ENCODE measurements at places on chromosomes 13 and 19.

GRCh38 chr19:15298847-15299567, 33.3 kb downstream of the BRD4 start:
- DNase-seq: no peak

- no peak for DNase-seq
Measured at GRCh38 chr19:4149518-4150288, 3.7 kb upstream of the CREB3L3 start.

DNA sequence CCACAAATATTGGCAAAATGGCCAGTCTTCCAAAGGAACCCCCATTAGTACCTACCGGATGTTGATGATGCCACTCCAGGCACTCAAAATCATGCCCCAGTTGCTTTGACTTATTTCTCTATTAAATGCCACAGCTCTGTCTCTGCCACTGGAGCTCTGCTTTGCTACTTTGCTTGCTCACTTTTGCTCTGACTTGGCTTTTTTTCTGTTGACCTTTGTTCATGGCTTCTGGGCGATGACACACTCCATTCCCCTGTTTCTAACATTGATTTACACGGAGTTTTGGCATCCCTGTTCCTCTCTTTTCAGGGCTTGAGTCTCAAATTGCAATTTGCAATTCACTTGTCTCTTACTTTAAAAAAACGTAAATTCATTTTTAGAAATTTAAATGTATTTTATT, 217.1 kb upstream of the SPRY2 start:
- no peak for DNase-seq

GRCh38 chr19:30222992-30223865, 149.0 kb upstream of the ZNF536 start:
- no peak for DNase-seq

- DNase-seq: no peak
Measured at GRCh38 chr19:29896802-29897201, 45.2 kb upstream of the URI1 start.

- no peak for DNase-seq
Measured at GRCh38 chr13:75512253-75512652, 25.4 kb downstream of the COMMD6 start.

- DNase-seq: no peak
Measured at GRCh38 chr19:34808566-34808965, 35.6 kb upstream of the ZNF599 start.

DNA sequence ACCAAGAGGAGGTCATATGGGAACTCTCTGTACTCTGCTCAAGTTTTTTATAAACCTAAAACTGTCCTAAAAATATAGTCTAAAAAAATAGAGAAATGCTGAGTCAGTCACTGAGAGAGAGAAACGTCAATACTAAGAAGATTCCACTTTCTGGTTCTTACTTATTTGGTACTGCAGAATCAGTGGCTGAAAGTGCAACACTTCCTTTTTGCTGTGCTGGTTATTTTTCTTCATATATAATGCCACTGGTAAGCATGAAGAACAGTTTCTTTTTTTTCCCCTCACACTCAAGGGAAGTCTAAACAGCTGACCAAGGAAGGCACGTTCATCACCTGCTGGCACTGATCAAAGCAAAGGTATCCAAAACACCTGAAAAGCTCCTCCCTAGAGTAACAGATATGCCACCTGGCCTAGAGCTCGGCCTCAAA, 44.3 kb upstream of the N4BP2L1 start:
- no peak for DNase-seq

DNA sequence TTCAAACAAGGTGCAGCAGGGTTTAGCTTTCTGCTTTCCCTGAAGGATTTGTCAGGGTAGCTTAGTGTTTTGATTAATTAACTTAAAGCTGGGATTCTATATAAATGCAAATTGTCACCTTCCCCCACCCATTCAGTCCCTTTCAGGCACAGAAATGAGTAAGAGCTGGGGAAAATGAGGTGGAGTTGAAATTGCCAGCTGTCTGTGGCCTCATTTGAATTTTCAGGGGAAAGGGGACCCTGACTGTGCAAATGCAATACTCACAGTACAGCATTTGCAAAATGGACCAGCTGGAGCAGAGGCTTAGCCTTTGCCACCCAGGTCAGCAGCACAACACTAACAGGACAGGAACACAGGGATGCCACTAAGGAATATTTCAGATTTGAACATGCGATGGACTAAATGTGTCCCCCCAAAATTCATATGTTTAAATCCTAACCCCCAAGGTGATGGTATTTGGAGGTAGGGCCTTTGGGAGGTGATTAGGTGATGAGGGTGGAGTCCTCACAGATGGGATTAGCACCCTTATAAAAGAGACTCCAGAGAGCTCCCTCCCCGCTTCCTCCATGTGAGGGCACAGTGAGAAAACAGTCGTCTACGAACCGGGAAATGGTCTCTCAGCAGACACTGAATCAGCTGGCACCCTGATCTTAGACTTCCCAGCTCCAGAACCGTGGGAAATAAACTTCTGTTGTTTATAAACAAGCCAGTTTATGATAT, 59.5 kb upstream of the CYSLTR2 start:
- no peak for DNase-seq

GRCh38 chr19:50341091-50341564, 12.0 kb upstream of the KCNC3 start:
- no peak for DNase-seq

- DNase-seq: no peak
Measured at GRCh38 chr19:18894254-18895037, 1.5 kb downstream of the CERS1 start.

GRCh38 chr19:14563989-14564651, 7.7 kb downstream of the NDUFB7 start:
- DNase-seq: peak; percentile 30

DNA sequence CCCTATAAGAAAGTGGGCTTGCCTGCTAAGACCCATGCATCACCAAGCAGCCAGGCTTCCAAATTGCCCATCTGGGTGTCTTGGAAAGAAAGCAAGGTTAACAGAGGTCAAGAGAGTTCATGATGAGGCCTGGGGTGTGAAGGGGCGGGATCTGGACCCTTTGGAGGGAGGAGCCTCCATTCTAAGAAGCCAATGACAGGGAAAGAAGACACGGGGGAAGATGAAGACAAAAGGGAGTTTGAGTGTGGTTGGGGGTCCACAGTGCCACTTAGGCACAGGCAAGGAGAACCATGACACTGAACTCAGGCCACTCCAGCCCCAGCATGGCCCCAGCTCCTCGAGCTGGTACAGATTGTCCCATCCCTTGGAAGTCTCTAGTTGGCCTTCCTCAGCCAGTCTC, 350.2 kb upstream of the TSHZ3 start:
- no peak for DNase-seq

- DNase-seq: no peak
Measured at GRCh38 chr13:42895776-42896175, 96.3 kb downstream of the EPSTI1 start.

DNA sequence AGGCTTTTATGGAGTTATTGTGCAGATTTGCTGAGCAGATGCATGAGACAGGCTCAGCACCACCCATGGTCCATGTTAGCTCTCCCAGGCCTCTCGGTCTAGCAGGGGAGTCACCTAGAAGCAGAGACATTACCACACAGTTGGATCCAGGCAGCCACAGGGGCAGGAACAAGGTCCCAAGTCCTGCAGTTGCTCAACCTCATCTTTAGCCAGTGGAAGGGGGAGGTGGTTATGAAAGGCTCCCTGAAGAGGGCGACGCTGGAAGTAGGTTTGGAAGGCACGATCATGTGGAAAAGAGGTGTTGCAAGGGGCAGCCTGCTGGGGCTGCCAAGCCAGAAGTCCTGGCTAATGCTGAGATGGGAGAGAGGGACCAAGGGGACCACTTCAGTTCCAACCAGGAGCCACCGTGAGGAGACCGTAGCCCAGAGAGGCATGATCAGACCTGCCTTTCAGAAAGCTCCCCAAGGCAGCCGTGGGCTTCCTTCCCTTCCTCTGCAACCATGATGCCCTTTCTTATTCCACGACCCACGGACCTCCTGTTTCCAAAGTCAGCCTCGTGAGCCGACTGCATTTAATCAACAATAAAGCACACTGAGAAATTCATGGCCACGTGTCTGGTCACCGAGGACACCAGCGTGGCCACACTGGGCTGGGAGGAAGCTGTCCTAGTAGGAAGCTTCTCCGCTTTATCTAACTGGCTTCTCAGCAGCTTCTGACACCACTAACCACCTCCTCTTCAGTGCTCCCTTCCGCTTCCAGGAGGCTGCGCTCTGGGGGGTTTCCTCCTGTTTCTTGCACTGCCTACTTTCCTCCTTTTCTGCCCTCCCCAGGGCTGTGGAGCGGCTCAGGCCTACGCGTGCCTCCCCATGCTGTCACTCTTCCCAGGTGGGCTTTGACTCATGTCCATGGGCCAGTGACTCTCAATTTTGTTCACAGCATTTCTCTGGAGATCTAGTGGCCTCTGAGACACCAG, 2.6 kb downstream of the AP1M1 start:
- DNase-seq: no peak

DNA sequence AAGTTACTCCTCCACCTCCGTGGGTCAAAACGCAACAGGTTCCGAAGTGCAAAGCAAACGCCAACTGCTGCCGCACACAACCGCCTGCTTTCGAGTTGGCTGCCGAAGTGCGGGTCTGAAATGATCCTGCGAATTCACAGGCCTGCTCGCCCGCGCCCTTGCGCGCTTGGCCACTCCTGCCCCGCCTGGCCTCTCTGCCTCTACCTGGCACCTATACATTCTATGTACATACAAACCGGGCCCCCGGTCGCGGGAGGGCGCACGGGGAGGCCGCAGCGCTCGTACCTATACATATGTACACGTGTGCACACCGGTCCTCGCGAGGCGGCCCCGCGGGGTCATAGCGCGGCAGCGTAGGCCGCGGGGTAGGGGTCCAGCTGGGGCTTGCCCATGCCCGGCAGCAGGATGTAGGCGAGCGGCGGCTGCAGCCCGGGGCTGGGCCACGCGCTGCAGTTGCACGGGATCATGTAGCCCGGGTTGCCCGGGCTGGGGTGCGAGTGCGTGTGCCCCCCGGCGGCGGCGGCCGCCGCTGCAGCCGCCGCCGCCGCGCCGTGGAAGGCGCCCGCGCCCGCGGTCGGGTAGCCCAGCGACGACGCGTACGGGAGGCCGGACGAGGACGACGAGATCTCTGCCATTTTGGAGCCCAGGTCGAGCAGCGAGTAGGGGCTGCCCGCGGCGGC, 1.3 kb downstream of the SOX21 start:
- DNase-seq: no peak

DNA sequence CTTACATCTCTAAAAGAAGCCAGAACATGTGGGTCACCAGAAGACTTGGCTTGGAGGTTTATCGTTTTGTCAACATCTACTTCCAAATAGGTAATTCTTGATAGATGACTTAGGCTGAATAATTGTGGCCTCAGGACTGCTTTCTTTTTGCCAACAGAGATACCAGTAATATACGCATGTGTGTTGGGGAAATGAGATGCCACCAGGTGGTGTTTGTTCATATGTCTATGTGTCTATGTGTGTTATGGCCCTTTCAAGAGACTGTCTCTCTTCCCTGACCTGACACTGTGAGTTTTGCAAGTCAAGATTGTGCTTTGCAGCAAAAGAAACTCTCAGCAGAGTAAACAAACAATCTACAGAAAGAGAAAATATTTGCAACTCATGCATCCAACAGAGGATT, 31.6 kb upstream of the METTL21C start:
- no peak for DNase-seq

DNA sequence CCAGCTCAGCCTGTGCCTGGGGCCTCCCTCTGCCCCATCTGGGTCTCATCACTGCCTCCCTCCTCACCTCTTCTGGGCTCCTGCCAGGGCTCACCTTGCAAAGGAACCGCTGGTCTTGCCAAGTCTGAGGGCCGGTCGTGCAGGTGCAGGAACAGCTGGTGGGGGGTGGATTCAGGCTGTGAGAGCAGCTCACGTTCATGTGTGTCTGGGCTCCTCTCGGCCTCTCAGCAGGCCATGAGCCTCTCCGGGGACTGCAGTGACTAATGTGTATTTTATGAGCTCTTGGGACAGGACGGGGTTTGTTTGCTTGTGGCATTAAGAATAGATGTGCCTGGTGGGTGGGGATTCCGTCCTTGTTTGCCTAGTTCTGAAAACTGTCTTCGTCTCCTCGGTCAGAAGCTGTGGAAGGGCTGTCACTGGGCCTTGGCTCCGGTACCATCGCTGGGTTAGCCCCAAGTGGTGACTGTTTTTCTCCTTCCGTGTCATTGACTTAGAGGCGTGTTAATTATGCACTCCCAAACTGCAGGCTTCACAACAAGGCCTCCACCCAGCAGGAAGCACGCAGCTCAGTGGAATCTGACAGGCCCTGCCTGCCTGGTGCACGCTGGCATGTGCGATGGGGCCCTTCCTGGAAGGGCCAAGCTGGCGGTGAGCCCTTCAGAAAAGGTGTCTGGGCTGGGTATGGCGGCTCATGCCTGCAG, 77.6 kb downstream of the KDM4B start:
- no peak for DNase-seq

GRCh38 chr13:113413898-113414282, 39.4 kb downstream of the ADPRHL1 start:
- DNase-seq: no peak

DNA sequence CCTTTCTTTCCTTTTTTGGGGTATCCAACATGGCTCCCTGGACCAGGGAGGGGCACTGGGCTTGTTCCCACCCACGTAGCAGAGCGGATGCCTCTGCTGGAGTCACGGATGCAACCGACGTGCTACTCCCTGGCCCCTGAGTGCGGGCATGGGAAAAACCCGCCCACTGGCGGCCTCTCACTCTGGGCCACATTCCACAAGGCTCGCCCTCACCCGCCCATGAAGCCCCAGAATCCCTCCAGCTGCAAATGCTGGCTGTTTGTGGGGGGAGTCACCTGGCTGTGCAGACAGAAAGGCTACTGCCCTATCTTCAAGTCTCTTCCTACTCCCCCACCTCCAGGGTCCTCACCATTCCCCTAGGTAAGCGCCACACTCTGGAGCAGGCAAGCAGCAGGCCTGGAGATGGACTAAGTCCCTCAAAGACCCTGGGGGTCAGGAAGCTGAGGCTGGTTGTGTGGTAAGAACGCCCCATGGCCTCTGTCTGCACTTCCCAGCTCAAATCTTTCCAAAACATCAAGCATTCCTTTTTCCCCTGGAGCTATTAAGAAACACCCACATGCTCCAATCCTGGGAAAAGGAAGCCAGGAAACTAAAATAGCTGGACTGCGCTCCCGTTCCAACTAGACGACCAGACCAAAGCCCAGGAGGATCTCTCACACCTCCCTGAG, 17.9 kb upstream of the EPHX3 start:
- DNase-seq: no peak

DNA sequence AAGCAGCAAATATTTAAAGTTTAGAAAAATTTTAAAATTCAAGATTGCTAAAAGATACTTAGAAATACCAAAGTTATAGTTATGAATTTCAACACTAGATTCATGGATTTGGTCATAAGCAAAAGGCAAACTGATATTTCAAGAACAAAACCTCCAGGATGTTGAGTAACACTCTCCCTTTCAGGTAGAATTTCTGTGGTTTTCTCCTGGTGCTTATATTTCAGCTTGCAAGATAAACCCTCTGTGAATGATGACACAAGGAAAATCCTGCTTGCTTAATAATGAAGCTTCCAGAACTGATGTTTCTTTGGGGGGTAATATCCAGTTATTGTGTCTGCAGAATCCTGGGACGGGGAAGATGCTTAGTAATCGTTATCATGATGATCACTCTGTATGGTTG, 320.3 kb upstream of the EDNRB start:
- DNase-seq: no peak

GRCh38 chr13:71867131-71867814, at the start of gene DACH1:
Gene DACH1 (minus strand): TSS chr13:71867204.
- DNase-seq: no peak

- no peak for DNase-seq
Measured at GRCh38 chr13:43113603-43114002, 90.2 kb downstream of the DNAJC15 start.
